ENCODE measurements at places on chromosomes 4 and X.
A peak's percentile ranks its signal among the peaks of the same experiment; 100 is the strongest.

DNA sequence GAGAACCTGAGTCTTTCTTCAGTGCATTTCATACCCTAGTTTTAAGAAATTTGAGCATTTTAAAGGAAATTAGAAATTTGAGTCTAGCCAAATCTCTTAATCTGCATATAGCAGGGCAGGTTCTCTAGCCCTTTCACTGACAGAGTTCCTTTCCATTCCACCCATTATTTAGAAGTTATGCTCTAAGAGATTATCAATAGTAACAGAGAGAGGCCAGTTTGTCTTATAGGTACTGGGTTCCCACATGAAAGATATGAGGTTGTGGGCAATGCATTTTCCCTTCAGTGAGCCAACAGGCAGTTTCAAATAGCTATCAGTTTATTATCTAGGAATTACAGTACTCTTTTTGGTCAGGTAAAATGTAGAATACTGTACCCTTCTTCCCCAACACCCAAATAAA is 7.3 kb upstream of the GALNT7 start:
- no peak for DNase-seq

DNA sequence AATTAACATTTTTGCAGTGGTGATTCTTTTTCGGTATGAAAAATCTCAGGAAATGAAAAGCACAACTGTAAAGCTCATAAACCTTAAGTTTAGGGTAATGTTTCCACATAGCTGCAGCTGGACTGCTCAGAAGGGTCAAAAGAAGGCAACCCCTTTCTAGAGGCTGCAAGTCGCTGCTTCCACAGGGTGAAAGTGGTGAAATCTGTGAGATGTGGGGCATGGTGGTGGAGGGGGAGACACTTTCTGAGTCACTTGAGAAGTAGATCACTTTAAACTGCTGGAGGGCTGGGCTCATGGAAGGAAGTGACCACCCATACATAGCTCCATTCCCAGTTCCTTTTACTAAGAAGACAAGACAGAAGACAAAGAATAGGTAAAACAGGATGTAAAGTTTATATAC is 8.7 kb downstream of the SFRP2 start:
- DNase-seq: no peak

DNA sequence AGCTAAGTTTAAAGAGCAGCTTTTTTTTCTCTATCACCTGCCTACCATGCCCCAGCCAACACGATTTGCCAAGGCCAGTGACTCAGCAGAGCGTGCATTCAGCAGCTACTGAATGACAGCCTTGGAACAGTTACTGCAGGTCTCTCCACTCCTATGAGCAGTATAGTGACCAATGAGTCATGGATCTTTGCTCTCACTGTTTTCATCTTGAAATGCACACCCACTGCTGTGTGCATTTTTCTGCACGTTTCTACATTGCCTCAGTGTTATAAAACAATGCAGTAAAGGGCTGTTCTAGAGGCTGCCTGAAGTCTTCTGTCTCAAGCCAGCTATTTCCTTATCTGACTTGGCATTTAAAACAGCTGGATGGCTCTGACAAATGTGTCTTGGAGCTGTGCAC is 66.0 kb upstream of the C4orf54 start:
- peak; percentile 20 for DNase-seq

GRCh38 chr4:57194068-57194611 is 84.0 kb upstream of the IGFBP7 start:
- DNase-seq: no peak

DNA sequence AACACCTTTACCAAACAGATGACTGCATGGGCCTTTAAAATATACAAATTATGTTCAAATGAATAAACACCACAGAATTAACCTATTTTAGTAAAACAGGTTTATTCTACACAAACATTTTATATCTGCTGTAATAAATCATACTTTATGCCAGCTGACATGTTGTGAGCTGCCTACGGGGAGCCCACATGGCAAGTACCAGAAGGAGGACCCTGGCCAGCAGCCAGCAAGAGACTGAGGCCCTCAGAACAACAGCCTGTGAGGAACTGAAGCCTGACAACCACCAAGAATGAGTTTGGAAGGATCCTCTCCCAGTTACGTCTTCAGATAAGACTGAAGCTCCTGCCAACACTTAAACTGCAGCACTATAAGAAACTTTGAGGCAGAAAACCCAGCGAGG is 377.0 kb downstream of the PDGFC start:
- DNase-seq: no peak

GRCh38 chr4:151407466-151408379 is 1.3 kb upstream of the FHIP1A start:
- no peak for DNase-seq

DNA sequence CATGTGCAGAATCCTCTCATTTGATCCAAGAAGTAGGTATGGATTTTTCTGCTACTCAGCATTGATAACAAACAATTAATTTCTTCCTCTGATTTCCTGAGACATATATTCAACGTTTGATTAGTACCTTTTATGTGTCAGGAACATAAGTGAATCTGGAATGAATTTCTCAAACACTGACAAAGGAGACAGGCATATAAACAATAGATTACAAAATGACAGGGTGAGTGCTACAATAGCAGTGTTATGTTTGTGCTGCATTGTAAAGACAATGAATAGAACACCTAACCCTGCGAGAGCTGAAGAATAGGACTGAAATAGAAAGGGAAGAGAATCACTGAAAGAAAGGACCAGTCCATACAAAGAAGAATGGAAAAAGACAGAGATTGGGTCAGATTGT is 52.9 kb downstream of the ARHGAP24 start:
- no peak for DNase-seq

GRCh38 chr4:80011636-80012236 is 61.3 kb downstream of the ANTXR2 start:
- DNase-seq: peak; percentile 94

DNA sequence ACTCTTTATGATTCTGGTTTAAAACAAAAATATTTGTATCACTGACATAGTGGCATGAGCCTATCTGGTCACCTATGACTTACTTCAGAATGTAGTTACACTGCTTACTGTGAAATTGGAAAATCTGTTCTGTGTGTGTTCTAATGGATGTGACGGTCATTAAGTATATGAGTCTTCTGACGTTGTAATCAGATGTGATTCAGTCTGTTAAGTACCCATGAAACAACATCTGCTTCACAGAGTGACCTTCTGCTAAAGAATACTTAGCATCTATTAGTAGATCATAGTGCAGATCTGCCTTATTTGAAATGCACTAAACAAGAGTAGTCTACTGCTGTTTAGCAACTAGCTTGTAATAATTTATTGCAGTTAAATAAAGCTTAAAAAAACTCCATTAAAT is 317.1 kb downstream of the DCTD start:
- DNase-seq: no peak

DNA sequence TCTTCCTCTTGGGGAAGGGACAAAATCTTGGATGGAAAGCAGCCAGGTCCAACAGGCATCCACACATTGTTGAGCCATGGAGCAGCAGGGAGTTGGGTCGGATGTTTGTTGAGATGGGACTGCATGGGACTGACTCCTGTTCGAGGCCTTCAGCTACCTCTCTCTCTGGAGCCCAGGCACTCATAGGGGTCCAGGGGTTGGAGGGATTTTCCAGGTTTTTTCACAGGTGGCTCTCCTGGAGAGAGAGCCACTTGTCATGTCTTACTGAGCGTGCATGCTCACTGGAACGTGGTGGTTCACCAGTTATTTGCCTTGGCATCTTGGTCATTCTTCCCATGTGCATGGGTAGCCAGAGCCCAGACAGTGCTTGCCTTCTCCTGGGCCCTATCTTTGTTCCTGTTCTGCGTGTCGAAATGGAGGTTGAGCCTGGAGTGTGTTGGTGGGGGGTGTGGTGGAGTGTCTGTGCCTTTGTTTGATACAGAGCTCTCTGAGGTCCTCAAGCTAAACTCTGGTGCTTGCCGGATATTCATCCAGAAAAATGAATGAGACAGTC is 60.6 kb downstream of the NBDY start:
- no peak for DNase-seq

- no peak for DNase-seq
These were observed 405.9 kb upstream of the PITX2 start for GRCh38 chr4:111028795-111029194.

GRCh38 chr4:143234153-143234552 is 49.4 kb downstream of the USP38 start:
- no peak for DNase-seq

DNA sequence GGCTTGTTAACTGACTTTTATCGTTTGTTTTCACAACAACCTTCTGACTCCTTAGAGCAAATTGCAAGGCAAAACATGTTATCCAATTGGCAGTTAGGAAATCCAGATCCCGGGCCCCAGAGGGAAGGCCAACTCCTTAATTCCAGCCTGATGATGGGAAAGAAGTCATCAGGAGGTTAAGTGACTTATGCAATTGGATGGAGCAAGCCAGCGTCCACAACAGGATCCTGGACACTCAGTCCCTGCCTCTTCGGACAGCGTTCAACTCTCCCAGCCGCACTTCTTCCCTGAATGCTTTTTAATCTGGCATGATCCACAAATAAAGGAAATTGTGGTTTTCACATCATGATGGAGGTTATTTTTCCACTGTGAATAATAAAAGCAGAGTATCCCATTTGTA is 310.1 kb downstream of the RAB28 start:
- no peak for DNase-seq

DNA sequence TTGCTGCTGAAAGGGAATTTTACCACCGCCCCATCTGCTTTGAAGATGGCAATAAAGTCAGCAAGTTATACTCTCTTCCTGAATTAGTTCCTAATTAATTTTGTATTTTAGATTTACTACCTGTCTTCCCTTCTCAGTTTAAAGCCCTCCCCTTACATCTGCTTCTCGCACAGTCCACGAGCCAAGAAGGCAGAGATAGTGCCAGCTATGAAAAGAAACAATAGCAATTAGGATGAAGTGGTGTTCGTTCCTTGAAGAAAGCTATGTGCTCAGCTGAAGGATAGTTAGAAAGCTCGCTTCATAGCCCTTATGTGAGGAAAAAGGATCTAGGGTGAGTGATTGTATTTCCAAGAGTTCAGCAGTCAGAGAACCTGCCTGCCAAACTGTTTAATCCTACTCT is 1678.8 kb upstream of the TENM3 start:
- no peak for DNase-seq

DNA sequence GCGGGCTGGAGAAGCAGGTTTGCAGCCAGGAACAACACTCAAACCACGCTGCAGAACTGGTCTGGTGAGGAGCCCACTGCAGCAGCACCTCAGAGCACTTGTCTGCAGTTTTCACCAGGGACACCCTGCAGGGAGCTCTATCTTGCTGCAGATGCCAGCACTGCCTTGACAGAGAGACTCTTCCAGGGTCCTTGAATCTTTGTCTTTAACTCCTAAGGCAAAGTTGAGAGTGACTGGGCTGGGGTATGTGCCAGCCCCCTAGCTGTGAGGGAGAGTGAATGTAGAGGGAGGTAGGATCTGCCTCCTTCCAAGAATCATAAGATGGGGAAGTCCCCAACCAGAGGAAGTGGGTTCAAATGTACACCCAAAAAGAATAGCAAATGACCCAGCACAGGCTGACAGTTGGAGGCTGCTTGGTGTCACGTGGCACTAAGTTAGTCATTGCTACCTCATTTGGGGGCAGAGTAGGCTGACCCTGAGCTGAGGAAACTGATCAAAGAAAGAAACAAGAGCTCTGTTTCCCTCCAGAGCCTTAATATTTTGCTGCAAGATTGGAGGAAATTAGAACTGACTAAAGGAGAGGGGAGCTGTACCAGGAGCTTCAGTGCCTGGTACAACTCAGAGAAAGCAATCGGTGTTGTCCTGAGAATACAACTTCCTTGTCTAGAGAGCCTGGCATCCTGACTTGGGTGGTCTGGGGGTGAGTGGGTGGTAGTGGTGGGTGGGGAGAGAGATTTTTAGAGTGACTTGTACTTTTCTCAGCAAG is 28.2 kb upstream of the HUWE1 start:
- DNase-seq: no peak

DNA sequence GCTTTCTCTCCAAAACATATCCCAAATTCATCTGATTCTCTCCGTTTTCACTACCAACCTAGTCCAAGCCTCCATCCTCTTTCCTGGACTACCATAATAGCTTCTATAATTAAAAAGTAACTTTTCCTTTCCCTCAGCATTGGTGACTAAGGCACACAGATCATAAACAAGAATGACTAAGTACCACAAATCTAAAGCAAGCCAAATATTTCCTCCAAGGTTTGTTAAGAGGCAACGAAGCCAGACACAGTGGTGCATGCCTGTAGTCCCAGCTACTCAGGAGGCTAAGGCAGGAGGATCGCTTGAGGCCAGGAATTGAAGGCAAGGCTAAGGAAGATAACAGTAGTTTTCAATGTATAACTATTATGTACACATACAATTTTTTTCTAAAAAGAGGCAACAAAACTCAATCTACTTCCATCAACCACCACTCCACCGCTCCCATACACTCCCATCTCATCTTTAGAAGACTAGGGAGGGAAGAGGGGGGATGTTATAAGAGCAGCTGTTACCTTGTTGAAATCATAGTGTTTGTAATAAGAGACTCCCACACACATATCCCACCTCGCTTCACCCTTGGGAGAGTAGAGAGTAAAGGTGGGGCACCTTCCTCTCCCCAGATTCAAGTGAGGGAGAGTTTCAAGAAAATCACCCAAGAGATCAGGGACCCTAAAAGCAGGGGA is 4.2 kb upstream of the JCHAIN start:
- peak; percentile 11 for DNase-seq

DNA sequence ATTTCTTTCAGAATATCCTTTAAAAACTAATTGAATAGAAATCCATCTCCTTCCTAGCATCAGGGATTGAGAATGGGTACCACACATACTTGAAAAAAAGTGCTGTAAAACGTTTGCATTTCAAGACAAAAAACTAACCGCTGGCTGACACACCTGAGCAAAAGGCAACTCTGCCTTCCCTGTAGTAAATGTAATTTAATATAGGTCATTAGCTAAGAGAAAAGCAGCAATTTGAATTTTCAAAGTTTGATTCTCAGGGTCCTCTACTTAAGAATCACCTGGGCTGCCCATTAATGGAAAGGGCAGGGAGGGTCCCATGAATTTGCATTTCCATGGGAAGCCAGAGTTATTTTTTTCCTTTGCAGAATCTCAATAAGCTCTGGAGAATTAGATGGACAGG is 40.5 kb upstream of the SPP1 start:
- no peak for DNase-seq

- no peak for DNase-seq
These were observed 32.9 kb upstream of the PDGFC start for GRCh38 chr4:157004279-157005161.

- no peak for DNase-seq
These were observed 490.9 kb upstream of the ACTRT1 start for GRCh38 chrX:128543114-128543513.

GRCh38 chr4:153420361-153420760 is 45.8 kb upstream of the TMEM131L start:
- no peak for DNase-seq

DNA sequence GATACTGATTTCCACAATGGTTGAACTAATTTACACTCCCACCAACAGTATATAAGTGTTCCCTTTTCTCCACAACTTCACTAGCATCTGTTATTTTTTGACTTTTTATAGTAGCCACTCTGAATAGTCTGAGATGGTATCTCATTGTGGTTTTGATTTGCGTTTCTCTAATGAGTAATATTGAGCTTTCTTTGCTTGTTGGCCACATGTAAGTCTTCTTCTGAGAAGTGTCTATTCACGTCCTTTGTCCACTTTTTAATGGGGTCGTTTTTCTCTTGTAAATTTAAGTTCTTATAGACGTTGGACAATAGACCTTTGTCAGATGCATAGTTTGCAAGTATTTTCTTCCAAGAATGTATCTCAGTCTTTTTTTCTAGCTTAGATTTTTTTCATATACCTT is 10.0 kb downstream of the FBXW7 start:
- no peak for DNase-seq
